ENCODE measurements at places on chromosomes 1 and 21.
A peak's percentile ranks its signal among the peaks of the same experiment; 100 is the strongest.

- DNase-seq = no peak
These were observed 54.6 kb upstream of the ECE1 start for GRCh38 chr1:21344750-21345443.

DNA sequence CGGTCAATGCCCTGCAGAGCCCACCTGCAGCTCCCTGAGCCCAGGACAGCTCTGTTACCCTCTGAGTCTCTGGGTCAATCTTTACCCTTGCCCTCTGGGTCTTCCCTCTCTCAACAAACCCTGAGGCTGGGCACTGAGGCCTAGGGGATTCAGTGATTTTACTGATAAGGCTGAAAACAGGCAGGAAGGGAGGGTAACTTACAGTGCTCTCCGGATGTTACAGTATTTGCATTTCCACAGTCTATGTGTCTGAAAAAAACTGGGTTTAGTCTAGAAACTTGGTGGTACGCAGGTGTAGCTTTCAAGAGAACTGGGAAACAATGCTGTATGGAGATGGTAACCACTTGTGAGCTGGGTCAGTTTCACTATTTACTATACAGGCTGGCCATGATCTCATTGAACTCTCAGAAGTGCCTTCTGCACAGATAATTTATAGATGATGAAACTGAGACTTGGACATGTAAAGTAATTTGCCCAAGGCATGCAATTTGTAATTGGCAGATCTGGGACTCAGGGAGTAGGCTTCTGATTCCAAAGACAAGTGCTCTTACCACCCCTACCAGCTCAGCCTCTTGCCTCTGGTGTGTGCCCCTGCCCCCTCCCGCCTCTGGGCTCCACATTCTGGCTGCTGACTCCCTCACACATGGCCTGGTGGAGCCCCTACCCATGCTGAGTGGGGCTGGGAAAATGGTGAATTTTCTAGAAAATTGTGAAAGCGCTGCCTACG is 48.8 kb downstream of the TENT5C start:
- DNase-seq = no peak

GRCh38 chr1:181117648-181118449 is 29.3 kb downstream of the IER5 start:
- no peak for DNase-seq

- no peak for DNase-seq
These were observed 33.8 kb upstream of the FCRL3 start for GRCh38 chr1:157734321-157734720.

GRCh38 chr1:51636764-51637522 is 20.1 kb downstream of the OSBPL9 start:
- no peak for DNase-seq

GRCh38 chr1:205060746-205061145 is 17.7 kb downstream of the CNTN2 start:
- DNase-seq = no peak

- no peak for DNase-seq
These were observed 102.7 kb upstream of the GRIK3 start for GRCh38 chr1:37137014-37137413.

DNA sequence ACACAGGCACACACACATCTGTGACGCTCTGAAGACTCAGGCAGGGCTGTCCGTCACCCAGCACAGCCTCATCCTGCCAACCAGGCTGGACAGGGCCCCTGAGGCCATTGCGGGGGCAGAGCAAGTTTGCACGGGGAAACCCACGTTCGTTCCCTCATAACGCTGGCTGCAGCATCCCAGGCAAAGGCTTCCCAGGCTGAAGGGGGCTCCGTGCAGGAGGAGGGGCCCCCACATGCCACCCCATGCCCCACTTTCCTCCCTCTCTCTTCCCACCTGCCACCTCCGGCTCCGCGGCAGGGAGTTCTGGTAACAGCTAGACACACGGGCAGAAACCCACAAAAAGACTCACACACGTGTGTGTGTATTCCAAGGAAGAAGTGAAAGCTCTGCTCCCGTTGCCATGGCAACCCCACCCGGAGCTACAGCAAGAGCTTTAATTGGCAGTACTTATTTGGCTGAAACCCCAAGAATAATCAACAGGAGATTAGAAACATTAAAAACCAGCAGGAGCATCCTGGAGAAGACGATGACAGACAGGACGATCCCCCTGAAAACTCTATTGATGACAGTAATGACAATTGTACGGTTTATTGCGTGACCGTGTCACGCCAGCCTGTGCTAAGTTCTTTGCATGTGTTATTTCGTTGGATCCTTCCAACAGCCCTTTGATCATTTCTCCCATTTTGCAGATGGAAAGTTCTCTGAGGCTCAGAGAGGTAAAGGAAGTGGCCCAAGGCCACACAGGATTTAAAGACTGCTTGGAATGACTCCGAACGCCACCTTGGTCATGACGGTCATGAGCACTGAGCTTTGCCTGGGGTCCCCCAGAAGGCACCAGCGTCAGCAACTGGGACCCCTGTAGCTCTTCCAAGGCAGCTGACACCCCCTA is 247.1 kb downstream of the NPHP4 start:
- DNase-seq = no peak

DNA sequence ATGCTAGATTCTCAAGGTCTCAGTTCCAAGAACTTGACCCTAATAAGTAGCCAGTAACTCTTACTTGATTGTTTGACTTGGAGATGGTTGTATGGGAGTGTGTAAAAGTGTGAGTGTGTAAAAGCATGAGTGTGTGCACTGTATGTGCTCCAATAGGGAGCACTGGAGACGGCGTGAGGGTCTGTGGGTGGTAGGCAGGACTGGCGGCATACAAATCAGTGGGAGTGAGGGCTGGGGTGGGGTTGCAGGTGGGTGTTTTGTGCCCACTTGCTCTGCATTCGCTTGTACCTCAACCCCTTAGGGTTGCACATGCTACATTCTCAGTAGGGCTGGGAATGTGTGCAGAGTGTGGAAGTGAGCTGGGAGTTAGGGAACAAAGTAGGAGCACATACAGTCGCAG is 79.5 kb upstream of the CD34 start:
- DNase-seq = no peak

GRCh38 chr1:117740496-117740895 is 134.6 kb downstream of the TENT5C start:
- DNase-seq = no peak

DNA sequence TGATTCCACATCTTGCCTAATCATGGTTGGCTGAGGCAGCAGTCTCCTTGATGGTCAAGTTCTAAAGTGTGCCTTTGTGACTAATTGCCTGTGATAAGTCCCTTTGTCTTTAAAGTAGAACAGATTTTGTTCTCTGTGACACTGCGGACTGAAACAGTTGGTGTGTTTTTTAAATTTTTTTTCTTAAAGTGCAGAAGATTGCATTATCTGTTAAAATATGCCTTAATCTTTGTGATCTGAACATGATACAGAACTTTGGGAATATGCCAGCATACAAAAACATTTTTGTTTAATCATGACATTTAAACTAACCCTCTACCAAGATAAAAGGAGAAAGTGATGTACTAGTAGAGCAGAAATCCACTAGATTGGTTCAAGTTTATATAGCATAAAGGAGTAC is 1260.6 kb upstream of the ADGRL2 start:
- DNase-seq = no peak

- no peak for DNase-seq
These were observed 1.8 kb downstream of the CDKN2C start for GRCh38 chr1:50971748-50972305.

- no peak for DNase-seq
These were observed 2.0 kb downstream of the RNPEP start for GRCh38 chr1:201984446-201984845.

- peak; percentile 67 for DNase-seq
These were observed 51.8 kb upstream of the CXADR start for GRCh38 chr21:17461014-17461413.

DNA sequence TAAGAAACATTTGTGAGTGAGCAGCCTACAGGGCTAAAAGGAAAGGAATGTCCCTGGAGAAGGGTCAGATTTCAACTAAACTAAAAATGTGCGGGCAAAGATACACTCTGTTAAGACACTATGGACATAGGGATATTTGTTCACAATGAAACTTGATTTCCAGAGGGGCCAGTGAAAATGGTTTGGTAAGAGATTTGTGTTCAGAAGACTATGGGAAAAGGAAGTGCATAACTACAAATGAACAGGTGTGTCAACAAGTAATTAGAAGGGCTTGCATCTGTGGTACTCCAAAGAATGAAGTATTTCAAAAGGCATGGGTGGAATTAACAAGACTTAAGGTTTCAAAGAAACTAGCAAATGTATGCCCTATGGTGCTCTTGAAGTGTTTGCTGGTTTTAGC is 60.4 kb downstream of the NME7 start:
- no peak for DNase-seq

GRCh38 chr1:158026651-158027050 is 33.2 kb downstream of the KIRREL1 start:
- DNase-seq = no peak

DNA sequence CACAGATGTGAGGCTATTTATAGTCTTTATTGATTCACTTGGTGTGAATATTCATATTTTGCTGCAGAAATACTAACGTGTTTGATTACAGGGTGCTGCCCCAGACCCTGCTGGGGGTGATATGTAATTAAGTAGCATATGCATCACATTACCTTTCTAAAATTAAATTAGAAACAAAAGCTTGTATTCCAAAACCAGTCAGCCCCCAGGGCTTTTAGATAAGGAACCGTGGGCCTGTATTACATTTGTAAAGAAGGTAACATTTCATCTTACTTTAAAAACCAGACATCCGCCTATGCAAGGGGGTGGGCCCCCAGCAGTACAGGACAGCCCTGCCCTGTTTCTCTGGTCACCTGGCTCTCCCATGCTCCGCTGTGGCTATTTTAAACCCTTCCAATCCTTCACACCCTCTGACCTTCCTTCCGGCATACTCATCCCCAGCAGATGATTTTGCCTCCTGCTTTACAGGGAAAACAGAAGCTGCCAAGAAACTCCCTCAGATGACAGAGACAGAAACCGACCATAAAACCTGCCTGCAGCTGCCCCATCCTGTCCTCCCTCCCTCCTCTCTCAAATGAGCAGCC is 22.0 kb upstream of the KCNC4 start:
- no peak for DNase-seq

DNA sequence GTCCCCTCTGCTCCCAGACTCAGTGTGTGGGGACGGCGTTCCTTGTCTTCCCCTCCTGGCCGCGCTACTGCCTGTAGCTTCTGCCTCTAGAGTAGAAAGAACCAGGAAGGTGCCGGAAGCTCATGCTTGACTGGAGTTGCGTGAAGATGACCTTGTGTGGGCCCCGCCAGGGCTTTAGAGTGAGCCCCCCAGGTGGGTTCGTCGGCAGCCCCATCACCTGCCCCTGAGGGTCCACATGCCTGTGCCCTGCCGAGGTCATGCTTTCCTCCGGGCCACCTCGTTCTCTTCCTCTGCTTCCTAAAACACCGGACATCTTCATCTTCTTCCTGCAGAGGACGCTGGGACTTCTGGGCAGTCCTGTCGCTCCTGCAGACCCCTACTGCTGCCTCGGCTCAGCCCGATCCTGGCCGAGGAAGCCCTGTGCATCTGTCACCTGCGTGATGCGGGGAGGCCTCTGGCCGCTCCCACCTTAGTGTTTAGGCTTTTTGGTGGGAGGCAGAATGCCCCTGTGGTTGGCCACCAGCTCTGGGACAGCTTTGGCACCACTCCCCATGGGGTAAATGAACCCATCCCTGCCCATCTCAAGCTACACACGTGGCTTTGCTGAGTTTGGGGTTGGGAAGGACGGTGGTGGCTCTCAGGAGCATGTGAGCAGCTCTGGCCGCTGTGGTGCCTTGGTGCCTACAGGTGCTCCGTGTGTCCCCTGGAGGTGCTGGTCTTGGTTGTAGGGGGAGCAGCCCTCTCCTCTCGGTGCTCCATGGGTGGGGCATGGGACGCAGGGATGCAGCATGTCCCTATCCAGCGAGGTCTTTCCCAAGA is 12.3 kb downstream of the OBSCN start:
- DNase-seq = no peak

DNA sequence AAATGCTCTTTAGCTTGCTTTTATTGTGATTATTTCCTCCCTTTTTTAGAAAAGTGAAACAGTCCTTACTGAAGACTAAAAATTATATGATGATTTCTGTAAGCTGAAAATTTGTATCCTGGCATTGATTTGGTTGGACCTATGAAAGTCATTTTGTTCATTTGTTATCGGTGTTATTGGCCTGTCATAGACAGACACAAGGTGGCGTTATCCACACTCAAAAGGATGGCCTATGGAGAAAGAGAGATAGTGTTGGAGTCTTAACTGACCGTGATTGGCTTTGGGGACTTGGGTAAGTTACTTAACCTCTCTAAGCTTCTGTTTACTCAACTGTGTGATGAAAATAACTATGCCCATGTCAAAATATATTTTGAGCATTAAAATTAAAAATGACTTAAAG is 203.6 kb upstream of the CHODL start:
- peak; percentile 40 for DNase-seq

DNA sequence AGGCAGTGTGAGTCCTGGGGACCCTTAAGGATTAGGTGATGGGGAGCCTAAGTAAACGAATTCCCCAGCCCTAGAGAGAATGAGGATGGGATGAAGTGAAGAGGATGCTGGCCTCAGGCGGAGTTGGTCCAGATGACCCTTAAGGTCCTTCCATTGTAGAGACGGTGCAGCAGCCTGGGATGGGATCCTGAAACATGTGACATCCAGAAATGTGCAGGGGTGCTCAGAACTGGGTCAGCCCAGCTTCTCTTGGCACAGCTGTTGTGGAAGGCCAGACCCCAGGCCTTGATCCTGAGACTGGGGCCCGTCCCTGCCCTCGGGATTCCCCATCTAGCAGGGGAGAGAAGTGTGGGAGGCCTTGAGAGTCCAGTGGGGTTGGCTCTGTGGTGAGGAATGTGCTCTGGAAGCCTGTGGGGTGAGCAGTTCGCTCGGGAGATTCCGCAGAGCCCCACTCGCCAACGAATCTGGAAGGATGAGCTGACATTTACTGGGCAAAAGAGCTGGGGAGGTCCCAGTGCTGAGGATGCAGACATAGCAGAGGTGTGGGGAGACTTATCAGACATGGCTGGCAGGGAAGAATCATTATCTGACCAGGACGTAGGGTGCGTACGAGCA is 28.1 kb downstream of the A3GALT2 start:
- no peak for DNase-seq

GRCh38 chr1:211892577-211892976 is 62.0 kb upstream of the LPGAT1 start:
- no peak for DNase-seq

GRCh38 chr1:85864727-85865126 is 156.5 kb upstream of the ZNHIT6 start:
- DNase-seq = no peak

DNA sequence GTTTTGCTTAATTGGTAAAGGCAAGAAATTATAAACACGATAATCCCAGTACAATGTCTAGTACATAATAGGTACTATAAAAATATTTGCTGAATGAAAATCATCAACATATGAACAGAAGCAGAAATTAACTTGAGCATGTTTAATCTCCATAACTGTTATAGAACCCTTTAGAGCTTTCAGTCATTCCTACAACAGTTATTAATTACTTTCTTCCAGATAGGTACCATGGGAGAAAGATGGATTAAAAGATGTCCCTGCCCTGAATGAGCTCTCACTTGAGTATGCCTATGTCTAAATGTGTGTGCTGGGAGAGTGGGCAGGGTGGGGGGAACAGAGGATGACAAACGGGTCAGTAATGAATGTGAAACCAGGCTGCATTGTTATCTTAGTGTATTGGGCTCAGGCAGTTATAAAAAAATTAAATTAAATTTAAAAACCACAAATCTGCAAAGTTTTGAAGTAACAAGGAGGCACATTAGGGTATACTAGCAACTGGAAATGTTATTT is 2.4 kb downstream of the EPS15 start:
- no peak for DNase-seq

GRCh38 chr1:71687376-71687775 is 595.0 kb downstream of the NEGR1 start:
- no peak for DNase-seq
